GM12864 (cell line): ENCODE measurements at places on chromosomes 11 and 22.

- peak; percentile 1 for DNase-seq
Observed at GRCh38 chr11:85590848-85591483, 36.2 kb downstream of the DLG2 start.

- DNase-seq: no peak
Observed at GRCh38 chr11:27459191-27459590, 13.4 kb downstream of the LGR4 start.

- DNase-seq: no peak
Observed at GRCh38 chr22:48742191-48742555, 1085.5 kb downstream of the BRD1 start.

DNA sequence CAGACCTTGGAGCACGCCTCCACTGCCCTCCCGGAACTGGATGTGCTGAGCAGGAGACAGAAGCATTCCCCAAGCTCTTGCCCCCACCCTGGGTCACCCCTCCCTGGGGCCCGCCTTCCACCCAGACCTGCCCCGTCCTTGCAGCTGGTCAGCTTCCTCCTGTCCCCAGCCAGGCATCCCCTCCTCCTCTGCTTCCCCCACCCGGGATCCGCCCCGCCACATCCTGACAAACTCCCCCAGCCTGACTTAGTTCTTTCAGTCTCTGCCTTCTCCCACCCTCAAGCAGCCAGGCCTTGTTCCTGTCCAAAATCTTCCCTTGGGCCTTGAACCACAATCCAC, 1.1 kb upstream of the PLXNB2 start:
- no peak for DNase-seq
